Colonic mucosa (tissue), 4 donors: ENCODE measurements at places on chromosomes 6 and 20. TPM values are rescaled to one million over a fixed set of nuclear protein-coding genes. Genes with fewer than 3 reads are reported as not detected.

Gene TFAP2B
- total RNA-seq, result not detected

Gene TASP1
- total RNA-seq, result 9.4 TPM

Gene PRKN
- 3.7 TPM for total RNA-seq

Gene DDX27
- total RNA-seq, result 26.3 TPM

Gene HTR1E
- total RNA-seq, result not detected

Gene VGLL2
- total RNA-seq, result not detected

Gene ECT2L
- total RNA-seq, result not detected

Gene TDRD6
- total RNA-seq, result 0.40 TPM

Gene OR2J3
- not detected for total RNA-seq
